ENCODE measurements at places on chromosomes 2 and 18.

DNA sequence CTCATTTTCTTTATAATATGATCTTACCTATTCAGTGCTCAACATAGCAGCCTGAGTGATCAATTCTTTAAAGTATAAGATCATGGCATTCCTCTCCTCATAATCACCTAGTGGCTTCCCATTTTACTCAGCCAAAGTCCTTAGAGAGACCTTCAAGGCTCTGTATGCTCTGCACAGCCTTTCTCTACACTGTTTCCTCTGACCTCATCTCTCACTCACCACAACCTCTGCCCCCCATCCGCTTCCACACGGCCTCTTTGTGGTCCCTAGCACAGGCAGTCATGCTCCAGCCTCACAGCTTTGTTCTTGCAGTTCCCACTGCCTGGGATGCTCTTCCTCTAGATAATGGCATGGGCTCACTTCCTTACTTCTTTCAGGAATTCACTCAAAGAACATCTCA is 109.2 kb downstream of the HIBCH start:
- DNase-seq, result no peak

DNA sequence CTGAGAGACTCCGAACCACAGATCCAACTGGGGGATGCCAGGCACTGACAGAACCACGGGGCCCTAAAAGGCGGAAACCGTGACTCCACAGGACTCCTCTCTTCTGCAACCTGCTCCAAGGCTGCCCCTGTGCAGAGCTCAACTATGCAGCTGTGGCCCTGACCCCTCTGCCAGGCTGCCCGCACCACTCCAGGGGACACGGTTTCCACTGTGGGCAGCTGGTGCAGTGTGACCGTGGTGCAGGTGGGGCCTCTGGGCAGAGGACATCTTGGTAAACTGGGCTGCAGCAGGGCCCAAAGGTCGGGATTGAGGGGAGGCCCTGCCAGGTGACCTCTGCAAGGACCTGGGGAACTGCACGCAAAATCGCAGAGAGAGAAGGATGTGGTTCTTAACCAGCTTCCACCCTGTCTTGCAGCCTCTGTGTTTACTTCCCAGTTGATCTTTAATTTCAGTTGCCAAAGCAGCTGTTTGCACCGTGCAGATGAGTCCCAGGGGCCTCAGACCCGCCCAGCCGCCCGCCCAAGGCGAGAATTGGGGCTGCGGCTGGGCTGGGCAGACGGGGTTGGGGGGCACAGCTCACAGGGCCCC is 104.6 kb upstream of the CTDP1 start:
- DNase-seq, result peak; percentile 5

DNA sequence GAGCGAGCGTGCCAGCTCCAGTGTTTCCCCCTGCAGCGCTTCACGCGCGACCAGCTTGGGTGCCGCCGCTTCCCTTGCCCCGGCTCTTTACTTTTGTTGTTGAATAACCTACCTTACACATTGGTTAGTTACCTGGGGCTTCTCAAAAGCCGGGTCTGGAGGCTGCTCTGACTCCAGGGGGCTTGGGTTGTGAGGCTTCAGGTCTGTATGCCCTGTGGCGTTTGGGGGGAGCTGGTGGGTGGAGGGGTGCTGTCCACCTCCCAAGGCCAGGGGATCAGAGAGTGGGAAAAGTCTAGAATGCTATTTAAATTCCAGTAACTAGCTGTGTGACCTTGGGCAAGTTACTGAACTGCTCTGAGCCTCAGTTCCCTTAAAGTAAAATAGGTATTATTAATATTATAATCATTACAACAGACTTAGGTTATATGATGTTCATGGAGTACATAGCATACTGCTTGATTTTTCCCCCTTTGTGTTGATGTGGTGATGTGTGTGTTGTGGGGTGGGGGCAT is 770 bp downstream of the LYPD6B start:
- no peak for DNase-seq

DNA sequence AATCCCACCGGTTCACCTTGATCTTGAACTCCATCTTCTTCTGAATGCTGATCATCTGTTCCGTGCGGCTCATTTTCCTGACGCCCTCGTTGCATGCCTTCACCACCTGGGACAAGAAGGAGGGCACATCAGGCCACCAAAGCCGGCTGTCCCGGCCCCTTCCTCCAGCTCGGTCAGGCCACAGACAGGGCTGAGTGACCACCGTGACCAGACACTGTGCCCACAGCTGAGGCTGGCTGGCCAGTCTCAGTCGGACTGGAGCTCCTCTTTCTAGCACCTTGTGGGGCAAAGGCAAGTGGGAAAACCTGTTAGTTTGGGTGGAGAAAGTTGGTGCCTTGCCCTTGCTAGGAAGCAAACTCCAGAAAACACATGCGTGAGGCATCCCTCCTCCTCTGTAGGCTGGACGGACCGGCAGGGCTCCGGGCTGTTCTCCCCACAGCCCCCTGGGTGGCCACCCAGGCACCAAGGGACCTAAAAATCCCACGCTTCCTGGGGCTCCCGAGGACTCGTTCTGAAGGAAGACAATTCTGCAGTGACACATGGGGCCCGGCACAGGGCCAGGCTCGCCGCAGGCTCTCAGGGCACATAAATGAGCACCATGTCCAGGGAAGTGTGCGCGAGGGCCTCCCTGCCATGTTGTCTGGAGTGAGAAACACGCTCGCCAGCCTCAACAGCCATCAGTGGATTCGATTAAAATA is 15.3 kb downstream of the SNORC start:
- DNase-seq, result no peak

- no peak for DNase-seq
These were observed 33.6 kb downstream of the PLCL1 start for GRCh38 chr2:197838036-197838435.

- DNase-seq, result no peak
These were observed 38.0 kb downstream of the VSNL1 start for GRCh38 chr2:17578466-17578928.

GRCh38 chr2:190986221-190986953 is 27.6 kb downstream of the STAT1 start:
- DNase-seq, result no peak

DNA sequence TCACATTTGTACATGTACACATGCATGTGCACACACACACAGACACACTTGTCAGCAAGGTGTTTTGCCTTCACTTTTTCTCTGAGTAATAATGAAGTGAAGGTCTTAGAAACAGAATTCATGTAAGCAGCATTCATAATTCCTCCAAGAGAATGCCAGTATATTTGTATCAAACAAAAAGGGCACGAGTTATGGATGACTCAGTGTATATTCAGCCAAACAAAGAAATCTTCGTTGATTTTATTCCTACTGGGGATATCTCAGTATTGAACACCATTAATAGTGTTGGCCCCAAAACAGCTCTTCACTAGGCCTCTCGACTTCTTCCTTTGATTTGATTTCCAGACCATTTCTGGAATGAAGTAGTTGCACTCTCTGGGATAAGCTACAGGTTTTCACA is 125.3 kb downstream of the PIK3C3 start:
- no peak for DNase-seq

DNA sequence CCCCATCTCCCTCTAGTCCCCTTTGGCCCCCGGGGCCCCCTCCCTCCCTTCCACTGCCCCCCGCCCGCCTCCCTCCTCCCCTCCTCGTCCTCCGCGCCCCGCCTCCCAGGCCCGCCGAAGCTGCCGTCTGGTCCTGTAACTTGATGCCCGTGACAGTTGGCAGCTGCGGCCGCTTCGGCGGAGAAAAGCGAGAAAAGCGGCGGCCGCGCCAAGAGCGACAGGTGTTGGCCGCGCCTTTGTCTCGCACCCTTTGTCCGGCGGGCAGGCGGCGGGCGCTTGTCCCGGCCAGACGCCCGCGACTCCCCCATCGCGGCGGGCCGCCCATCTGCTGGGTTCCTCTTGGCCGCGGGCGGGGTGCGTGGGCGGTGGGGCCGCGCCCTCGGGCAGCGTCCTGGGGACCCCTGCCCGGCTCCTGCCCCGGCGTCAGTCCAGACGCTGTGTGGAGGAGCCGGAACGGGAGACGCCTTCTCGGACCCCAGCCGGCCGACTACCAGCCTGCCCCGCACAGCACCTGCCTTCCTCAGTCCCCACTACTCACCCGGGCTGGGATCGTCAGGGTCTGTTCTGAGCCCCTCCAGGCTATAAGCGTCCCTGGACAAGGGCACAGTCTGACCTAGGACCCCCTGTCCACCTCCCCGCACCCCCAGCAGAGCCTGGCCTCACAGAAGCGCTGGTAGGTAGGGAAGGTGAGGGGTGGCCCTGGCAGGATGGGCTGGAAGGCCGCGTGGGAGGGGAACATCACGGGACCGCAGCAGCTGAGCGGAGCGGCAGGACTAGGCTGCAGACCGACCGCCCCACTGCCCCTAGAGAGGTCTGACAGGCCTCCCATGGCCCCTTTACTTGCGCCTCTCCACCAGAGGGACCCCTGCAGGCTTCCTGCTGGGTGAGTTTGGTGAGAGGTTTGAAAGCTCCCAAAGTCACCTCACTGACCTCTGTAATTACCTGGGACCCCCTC is 1.2 kb upstream of the HES6 start:
- DNase-seq, result peak; percentile 96

GRCh38 chr2:54274781-54275242 is 18.8 kb upstream of the TSPYL6 start:
- no peak for DNase-seq

GRCh38 chr2:189661957-189662321 is 680 bp downstream of the ASNSD1 start:
- DNase-seq, result no peak

GRCh38 chr2:20666005-20666303 is 990 bp upstream of the GDF7 start:
- DNase-seq, result no peak

GRCh38 chr2:72841462-72842125 is 15.8 kb upstream of the EXOC6B start:
- no peak for DNase-seq

DNA sequence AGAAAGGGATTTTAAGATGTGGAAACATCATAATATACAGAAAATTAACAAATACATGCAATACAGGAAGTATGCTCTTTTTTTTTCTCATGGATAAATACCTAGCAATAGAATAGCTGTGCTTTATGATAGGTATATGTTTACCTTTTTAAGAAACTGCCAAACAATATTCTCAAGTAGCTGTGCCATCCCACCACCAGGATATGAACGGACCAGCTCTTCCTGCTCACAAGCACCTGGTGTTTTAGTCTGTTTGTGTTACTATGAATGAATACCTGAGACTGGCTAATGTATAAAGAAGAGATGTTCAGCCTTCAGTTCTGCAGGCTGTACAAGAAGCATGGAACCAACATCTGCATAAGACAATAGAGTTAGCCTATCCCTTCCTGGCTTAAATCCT is 19.9 kb upstream of the UGT1A8 start:
- DNase-seq, result no peak

- DNase-seq, result no peak
These were observed 68.7 kb downstream of the NBEAL1 start for GRCh38 chr2:203083328-203083727.

GRCh38 chr2:223954401-223954800 is 2.9 kb upstream of the MRPL44 start:
- no peak for DNase-seq

- no peak for DNase-seq
These were observed 176.9 kb downstream of the PIK3C3 start for GRCh38 chr18:42131930-42132244.

- DNase-seq, result no peak
These were observed 224.3 kb downstream of the NDUFA10 start for GRCh38 chr2:239800785-239801386.

All from WERI-Rb-1 (cell line).